AG08396 (cell line): ENCODE measurements at places on chromosomes 1 and 21.

- DNase-seq: no peak
Measured at GRCh38 chr1:183105449-183105848, 80.6 kb upstream of the LAMC2 start.

- DNase-seq: no peak
Measured at GRCh38 chr1:18341291-18342069, 139.2 kb upstream of the KLHDC7A start.

GRCh38 chr1:219302697-219303096 is 129.0 kb downstream of the LYPLAL1 start:
- DNase-seq: no peak

DNA sequence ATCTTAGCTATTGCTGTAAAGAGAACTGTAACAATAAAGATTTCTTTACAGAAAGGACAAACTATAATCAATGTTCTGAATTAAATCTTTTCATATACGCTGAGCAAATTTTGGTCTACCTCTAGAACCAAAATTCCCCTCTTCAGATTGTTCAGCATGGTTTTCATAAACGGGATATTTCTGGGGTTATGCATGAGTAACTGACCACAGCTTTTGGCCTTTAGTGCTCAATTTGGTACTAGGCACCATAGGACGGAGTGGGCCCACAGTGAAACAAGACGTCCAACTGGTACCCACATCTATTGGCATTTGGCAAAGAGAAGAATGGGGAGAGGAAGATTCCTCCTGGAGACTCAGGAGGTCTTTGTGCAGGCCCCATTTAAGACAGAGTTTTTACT is 184.5 kb downstream of the TGFBR3 start:
- no peak for DNase-seq

DNA sequence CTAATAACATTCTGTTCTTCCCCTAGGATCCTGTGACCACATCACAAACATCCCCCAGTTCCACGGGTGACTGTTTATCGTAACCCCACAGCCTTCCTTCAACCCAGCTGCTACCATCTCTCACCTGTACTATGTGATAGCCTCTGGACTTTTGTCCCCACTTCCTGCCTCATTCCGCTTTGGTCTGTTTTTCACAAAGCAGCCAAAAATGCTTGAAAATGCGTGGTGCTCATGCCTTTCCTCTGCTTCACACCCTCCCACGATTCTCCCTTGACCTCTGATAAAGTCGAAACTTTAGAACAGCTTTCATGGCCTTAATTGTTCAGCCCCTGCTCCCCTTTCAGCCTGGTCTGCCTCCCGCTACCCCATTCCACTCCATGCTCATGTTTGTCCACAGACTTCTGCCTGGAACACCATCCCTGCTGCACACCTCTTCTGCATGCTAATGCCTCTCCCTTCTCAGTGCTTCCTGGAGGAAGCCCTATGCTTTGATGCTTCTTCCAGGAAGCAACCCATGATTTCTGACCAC is 165.6 kb downstream of the PLPP3 start:
- no peak for DNase-seq

- peak; percentile 70 for DNase-seq
Measured at GRCh38 chr1:245154429-245155271, at the start of gene KIF26B. Gene KIF26B (plus strand): TSS chr1:245154985. CDS start chr1:245155425, 440 bp downstream.

DNA sequence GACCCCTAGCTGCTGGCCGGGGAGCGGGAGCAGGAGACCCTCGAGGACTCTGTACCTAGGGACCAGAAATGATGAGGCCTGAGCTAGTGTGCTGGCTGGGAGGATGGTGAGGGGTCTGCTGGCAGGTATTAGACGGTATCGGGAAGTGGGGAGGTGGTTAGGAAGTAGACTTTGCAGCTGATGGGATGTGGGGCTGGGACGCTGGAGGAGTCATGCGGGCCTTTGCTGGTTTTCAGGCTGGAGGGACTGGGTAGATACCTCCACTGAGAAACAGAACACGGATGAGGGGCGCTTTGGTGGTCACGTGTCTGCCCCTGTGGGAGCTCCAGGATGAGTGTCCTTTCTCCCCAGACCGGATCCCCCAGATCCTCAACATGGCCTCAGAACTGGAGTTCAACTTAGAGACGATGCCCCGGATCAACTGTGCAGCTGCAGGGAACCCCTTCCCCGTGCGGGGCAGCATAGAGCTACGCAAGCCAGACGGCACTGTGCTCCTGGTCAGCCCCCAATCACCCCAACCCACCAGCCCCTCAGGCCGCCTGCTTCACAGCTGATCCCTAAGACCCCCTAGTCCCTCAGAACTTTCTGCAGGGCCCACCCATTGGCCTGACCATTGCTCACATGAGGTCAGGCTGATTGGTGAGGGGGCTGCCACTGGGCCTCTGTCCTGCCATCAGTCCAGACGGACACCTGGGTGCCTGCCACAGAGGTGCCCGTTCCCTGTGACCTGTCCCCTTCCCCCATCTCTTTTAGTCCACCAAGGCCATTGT is 8.0 kb downstream of the TIE1 start:
- DNase-seq: no peak

GRCh38 chr1:25944986-25945385 is 38.8 kb upstream of the STMN1 start:
- DNase-seq: no peak

GRCh38 chr1:171898941-171899340 is 57.6 kb downstream of the DNM3 start:
- DNase-seq: no peak

DNA sequence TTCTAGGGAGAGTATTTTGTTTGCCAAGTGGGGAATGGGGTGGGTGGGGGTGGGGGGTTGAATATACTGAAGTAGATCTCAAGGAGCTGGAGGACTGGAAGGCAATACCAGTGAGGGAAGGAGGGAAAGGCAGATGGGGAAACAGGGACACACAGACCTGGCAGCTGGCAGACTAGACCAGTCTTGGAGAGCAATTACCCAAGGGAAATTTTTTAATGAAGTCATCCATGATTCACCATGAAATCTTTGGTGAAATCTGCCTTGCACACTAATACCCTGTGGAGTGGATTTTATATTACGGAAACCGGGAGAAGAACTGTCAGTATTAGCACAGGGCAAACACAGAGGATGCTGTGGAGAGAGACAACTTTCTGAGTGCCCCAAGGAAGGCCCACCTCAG is 29.7 kb upstream of the MARK1 start:
- DNase-seq: no peak
